ENCODE measurements at places on chromosomes 1 and 21.
A peak's percentile ranks its signal among the peaks of the same experiment; 100 is the strongest.

DNA sequence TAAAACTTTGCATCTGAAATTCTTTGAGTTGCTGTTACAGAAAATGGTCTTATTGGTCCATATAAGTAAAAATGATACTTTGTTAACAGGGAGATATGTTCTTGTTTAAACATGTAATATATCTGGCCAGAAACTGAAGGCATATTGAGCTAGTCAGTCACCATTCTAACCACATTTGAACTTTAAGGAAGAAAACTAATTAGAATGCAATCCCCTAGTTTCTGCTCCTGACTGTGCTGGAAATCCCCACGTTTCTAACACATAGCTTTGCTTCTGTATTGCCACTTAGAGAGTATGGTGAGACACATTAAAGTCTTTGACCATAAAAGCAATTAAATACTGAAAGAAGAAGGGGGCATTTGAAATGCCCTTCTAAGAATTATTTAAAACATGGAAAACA lies 32.1 kb upstream of the HIVEP3 start:
- DNase-seq, result no peak

DNA sequence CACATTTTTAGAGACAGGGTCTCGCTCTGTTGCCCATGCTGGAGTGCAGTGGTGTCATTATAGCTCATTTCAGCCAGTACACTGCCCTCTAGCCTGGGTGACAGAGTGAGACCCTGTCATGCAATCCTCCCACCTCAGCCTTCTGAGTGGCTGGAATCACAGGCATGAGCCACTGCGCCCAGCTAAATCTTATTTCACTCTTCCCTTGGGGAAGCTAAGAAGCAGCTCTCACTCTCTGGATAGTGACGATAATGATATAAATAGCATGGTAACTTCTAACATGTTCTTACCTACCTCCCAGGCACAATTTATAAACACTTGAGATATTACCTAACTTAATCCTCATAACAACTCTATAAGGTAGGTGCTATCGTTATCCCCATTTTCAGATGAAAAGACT lies 24.9 kb downstream of the IQGAP3 start:
- DNase-seq, result no peak

DNA sequence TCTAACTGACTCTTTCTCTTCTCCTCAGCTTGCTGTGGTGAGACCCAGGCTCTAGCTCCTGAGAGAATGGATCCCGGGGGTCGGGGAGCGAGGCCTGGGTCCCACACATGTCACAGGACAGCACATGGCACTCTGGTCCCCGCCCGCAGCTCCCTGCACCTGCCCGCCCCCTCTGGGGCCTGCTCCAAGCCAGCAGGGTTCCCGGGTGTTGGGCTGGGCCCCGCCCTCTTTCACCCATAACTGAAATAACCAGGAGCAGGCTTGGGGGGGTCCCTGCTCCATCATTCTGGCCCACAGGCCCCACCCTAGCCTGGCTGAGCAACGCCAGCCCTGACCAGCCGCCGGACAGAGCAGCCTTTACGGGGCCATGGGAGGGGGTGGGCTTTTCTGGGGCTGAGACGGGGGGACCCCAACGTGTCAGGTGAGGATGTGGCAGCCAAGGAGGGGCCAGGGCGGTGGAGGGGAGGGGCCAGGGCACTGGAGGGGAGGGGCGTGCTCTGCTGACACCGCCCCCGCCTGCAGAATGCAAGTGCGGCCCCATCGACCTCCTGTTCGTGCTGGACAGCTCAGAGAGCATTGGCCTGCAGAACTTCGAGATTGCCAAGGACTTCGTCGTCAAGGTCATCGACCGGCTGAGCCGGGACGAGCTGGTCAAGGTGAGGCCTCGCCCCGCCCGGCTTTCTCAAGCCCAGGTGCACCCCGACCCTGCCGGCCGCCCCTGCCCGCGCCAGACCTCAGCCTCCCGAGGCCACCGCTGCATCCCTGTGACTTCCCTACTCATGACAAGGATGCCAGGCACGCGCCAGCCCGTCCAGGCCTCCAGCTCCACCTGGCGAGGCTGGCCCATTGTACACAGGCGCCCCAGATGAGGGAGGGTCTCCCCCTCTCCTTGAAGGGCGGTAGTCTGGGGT lies 19.4 kb downstream of the COL6A1 start:
- DNase-seq, result peak; percentile 19

- no peak for DNase-seq
Observed at GRCh38 chr21:36626791-36627190, 72.1 kb upstream of the SIM2 start.

DNA sequence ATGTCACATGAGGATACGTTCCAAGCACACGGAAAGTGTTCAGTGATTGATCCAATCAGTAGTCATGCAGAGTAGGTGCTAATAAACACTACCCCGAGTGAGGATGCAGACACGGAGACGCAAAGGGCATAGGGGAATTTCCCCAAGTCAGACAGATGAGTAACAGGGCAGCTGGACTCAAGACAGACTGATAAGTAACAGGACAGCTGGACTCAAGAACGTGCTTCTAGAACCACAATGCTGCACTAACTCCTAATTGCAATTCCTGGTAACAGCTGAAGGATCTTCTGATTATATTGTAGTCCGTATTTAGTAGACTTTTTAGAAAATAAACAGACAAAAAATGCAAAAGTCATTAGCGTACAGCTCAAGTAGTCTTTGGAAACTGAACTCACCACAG lies 1.9 kb upstream of the OR2T10 start:
- no peak for DNase-seq

GRCh38 chr1:40782371-40782956 lies 1.1 kb upstream of the KCNQ4 start:
- no peak for DNase-seq

- peak; percentile 85 for DNase-seq
Observed at GRCh38 chr1:150560011-150560438, 10.8 kb downstream of the ADAMTSL4 start.

- no peak for DNase-seq
Observed at GRCh38 chr1:212104586-212105325, 69.2 kb downstream of the DTL start.

- DNase-seq, result no peak
Observed at GRCh38 chr21:25513810-25514209, 93.5 kb downstream of the MRPL39 start.

DNA sequence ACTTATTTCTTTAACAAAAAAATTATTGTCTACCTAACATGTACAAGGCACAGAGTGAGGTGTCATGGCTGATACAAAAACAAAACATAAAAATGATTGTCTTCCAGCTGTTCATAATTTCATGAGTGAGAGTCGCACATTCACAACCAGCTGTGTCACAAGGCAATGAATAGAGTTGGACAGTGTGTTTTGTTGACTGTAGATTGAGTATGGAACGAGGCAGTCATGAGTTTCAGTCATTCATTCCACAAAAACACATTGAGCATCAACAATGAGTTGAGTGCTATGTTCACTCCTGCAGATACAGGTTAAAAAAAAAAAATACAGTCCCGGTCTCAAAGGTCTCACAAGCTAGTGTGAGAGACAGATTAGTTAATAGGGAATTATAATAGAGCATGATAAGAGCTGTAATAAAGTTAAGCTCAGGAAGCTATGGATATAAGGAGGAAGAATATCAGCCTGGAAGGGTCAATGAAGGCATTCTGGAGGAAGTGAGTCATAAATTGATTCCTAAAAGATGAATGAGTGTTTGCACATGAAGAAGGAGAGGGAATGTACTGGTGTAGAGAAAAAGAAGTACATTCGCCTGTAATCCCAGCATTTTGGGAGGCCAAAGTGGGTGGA lies 47.8 kb upstream of the ARHGAP29 start:
- no peak for DNase-seq

GRCh38 chr1:205491794-205492193 lies 12.7 kb upstream of the CDK18 start:
- DNase-seq, result no peak

GRCh38 chr1:165888552-165888920 lies 61.1 kb downstream of the UCK2 start:
- no peak for DNase-seq

Measured in activated naive CD4-positive, alpha-beta T cell treated with anti-CD3 and anti-CD28 coated beads, Interleukin-2, amount 10 ng/mL, durations not matched to agents 7 days and 5 days (primary cell).